GM23338 (cell line): ENCODE measurements at places on chromosomes 2 and 18.
A peak's percentile ranks its signal among the peaks of the same experiment; 100 is the strongest.

DNA sequence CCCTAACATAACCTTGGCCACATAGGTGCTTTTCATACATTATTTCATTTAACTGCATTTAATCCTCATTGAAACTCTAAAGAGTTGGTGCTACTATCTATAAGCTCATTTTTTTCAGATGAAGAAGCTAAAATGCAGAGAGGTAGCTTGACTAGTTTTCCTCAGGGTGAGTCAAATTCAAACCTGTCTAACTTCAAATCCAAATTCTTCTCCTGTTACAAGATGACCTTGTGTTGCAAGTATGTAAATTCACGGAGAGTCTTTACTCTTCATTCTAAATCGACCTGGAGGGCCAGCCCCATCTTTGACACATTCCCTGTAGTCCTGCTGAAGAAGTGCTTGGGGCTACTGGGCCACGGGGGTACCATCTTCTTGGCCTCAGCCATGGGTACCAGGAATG, 8.2 kb upstream of the SETBP1 start:
- no peak for DNase-seq

GRCh38 chr2:64263315-64263714, 119.1 kb upstream of the PELI1 start:
- DNase-seq = no peak

DNA sequence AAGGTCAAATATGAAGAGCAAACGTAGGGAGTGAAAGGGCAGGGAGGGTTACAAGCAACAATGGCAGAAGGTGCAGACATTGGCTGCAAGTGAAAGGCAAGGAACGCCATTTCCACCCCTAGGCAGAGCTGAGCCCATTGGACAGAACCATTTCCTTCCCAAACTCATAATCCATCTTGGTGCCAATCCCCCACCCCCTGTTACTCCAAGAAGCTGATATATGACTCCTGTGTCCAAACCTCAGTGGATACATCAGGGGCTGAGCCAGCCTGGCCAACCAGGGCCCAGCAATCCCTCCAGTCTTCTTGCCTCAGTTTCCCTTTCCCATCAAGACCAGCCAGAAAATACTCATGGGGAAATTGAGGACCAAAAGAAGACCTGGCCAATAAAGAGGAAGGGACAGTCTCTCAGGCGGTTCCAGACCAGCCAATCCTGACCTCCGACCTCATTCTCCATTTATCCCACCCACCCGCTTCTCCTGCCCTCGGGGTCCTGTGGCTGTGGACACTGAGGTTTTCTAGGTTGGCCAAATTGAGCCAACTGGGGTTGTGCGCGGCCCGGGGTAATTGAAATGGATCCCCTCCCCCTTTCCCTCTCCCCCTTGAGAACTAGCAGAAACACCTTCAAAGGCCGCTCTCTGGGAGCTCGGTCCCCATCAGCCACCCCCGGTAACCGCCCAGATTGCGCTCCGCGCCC, 24.8 kb downstream of the TNS1 start:
- no peak for DNase-seq

- DNase-seq = no peak
Observed at GRCh38 chr2:101967826-101968513, 23.8 kb upstream of the IL1R2 start.

- DNase-seq = no peak
Observed at GRCh38 chr18:7607540-7608173, 40.5 kb downstream of the PTPRM start.

- peak; percentile 60 for DNase-seq
Observed at GRCh38 chr2:213065583-213066442, 85.6 kb downstream of the IKZF2 start.

GRCh38 chr2:174600349-174600748, 2.7 kb upstream of the WIPF1 start:
- DNase-seq = no peak

DNA sequence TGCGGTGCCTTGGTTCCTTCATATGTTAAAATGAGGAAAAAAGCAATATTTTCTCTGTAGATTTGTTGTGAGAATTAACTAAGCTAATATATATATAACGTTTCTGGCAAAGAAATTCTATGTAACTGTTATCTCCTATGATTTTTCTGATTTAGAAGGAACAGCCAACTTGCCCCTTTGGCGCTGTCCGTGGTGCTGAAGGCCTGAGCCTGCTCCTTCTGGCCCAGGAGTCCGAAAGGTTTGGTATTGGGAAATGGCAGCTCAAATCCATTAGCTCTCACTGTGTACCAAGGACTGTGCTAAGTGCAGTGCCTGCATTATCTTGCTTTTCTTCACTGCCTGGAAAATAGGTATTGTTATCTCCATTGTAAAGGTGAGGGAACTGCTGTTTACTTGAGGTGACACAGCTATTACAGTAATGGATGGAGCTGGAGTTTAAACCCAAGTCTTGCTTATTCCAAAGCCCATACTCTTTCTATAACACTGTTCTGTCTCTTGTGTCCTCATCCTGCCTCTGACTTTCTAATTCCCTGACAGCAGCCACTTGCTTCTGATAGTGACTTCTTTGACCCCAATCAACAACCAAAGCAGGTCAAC, 52.2 kb downstream of the C1QL2 start:
- DNase-seq = peak; percentile 83

- DNase-seq = no peak
Observed at GRCh38 chr2:17270894-17271293, 247.3 kb downstream of the RAD51AP2 start.

DNA sequence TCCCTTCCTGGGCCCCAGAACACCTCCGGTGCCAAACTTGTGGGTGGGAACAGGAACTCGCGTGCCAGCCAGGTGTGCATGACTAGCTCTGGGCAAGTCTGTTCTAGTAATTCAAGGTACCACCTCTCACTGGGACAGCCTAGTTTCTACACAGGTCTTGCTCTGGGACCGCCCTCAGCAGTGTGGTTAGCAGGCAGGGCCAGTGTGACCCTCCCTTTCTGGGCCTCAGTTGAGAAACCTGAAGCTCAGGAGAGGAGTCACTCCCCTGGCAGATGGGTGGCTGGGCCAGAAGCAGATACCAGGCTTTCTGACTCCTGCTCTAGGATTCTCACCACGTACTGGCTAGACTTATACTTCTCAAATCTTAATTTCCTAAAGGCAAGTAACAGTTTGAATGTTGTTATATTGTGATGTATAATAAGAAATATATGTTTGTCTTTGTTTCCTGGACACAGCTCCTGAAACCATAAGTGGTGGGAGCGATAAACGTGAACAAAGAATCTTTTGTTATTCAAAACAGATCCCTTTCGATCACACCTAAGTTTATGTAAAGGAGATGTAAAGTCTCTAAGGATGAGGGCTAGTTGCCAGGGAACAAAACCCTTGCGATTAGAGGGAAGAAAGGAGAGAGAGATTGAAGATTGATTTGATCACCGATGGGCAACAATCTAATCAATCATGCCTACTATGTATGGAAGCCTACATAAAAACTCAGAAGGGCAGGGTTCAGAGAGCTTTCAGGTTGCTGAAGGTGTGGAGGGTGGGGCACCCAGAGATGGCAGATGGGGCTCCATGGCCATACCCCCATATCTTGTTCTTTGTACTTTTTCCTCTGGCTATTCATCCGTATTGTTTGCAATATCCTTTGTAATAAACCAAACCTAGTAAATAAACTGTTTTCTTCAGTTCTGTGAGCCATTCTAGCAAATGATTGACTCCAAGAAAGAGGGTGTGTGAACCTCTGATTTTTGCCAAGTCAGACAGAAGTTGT, 952 bp upstream of the UGT1A6 start:
- no peak for DNase-seq

DNA sequence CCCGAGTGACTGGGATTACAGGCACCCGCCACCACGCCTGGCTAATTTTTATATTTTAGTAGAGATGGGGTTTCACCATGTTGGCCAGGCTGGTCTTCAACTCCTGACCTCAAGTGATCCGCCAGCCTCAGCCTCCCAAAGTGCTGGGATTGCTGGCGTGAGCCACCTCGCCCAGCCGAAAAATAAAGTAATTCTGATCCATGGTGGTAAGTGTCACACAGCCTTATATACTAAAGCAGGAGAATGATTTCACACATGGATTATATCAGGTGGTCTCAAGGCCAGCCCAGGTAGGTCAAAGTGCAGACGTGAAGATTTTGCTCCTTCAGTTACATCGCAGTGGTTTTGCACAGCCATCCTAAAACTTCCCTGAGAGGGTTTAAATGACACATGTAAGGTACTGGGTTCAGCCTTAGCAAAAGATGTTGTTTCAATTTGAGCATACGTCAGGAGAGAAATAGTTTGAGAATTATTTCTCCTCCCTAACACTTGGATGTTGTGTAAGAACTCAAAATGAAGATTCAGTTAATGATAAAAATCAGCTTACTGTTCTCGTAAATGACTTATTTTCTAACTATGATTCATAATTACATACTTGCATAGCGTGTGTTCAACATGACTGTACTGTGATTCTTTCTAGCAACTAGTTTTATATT, 93.0 kb upstream of the SLC39A10 start:
- DNase-seq = no peak

DNA sequence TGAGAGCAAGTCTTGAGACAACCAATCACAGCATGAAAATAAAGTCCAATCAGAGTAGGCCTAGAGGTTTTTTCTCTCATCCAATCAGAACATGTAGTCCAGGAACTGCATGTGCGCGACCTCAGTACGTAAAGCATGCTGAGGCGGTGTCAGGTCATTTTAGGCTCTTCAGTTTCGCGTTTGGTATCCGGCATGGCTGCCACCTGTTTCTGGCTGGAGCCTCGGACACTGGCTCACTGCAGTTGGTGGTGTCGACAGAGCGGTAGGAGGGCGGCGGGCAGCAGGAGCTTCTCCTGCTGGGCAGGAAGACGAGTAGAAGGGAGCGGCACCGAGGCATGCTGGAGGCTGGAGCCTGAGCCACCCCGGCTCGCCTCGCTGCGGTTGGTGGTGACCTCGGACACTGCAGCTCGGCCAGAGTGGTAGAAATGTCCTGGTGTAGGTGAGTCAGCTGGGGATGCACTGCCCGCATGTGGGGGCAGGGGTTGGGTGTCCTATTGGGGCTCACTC, 15.8 kb downstream of the CCDC74A start:
- no peak for DNase-seq

- peak; percentile 82 for DNase-seq
Observed at GRCh38 chr2:207624185-207625013, 795 bp downstream of the METTL21A start.

- no peak for DNase-seq
Observed at GRCh38 chr18:58590839-58591238, 38.1 kb downstream of the ALPK2 start.

DNA sequence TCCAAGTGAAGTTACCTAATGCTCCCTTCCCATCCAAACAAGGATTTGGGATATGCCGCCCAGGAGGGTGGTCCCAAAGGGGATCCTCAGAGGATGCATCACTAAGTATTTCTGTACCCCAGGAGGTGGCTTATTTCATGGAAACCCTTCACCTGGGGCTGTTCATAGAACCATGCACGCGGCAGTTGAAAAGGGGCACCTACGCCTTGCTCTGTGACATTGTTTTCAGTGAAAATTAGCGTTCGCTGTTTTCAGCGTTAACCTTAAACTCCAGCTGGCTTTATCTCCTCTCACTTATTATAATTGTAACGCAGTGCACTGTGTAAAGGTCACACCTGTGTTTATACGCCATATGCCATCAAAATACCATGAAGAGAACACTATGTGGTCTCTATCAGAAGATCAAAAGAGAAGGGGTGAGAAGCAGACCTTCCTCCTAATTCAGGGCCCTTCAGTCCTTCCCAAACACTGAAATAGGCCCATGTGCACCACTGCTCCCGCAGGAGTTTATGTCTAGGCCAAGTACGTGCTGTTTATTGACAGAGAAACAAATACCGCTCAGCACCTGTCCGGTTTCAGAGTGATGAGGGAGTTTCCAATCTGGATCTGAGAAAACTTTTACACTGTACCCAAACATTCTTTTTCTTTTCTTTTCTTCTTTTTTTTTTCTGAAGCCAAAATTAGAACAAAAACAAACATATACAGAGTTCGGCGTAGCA, 162.1 kb downstream of the BCL2 start:
- no peak for DNase-seq

DNA sequence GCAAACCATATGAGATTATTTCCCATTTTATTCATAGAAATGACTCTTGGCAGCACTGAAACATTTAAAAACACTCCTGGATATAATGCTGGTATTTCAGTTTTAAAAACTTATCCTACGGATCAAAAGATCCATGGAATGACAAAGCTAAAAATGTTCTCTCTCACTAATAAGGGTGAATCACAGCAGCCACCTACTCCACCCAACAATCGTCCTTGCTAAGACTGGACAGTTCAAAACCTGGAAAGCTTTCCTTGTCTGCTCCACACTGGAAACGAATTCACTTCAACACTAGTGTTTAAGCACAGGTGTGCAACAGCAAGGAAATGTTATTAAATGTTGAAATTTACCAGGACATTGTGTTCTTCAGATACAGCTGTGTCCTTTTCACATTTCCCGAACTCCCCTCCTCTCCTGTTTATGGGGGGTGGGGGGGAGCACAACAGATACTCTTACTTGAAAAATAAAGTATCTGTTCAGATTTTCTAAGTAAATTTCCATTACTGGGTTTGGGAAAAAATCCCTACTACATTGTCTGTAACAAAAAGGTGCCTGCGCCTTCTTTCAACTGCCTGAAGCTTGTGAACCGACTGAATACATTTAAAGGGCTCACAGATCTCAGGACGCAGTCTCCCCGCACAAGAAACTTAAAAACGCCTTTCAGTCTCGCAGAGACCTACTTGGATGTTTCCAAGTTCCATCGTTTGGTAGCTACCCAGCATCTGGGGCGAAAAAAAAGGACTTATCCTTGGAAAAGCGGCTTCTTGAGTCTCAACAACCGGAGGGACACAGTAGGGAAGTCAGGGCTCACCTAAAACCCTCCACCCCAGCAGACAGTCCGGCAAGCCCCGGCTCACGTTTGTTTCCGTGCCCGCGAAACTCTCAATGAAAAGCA, 1.3 kb downstream of the YWHAQ start:
- DNase-seq = peak; percentile 28

DNA sequence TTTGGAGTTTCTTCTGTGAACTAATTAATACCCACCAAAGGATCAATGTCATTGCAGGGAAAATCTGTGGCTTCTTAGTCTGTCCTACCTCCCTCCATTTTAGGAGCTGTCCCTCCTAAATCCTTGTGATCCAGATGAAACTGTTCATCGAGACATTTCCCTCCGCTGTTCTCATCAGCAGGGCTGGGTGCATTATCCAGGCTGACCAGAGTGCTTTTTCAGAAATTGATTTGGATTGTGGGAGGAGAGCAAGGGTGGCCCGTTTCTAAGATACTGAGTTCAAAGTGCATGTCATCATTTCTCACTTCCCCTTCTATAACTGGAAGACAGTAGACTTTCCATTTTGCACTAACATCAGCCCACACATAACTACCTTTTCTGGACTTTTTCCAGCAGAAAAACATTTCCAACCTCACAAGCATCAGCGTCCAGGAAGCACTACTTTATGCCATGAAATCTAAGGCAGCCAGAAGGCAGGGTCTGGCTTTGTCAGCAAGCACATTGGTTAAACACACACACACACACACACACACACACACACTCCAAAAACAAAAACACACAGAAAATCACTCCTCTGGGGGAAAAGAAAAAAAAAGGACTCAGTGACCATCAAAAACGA, 94.1 kb downstream of the ANKRD44 start:
- DNase-seq = no peak

GRCh38 chr2:22037274-22037673, 913.5 kb downstream of the TDRD15 start:
- DNase-seq = peak; percentile 3

GRCh38 chr2:143402451-143402850, 273.2 kb downstream of the ARHGAP15 start:
- no peak for DNase-seq

- no peak for DNase-seq
Observed at GRCh38 chr2:173161040-173161439, 85.4 kb downstream of the MAP3K20 start.

- DNase-seq = no peak
Observed at GRCh38 chr2:40466332-40466906, 14.5 kb upstream of the SLC8A1 start.
